ENCODE measurements at places on chromosomes 5 and 9.

DNA sequence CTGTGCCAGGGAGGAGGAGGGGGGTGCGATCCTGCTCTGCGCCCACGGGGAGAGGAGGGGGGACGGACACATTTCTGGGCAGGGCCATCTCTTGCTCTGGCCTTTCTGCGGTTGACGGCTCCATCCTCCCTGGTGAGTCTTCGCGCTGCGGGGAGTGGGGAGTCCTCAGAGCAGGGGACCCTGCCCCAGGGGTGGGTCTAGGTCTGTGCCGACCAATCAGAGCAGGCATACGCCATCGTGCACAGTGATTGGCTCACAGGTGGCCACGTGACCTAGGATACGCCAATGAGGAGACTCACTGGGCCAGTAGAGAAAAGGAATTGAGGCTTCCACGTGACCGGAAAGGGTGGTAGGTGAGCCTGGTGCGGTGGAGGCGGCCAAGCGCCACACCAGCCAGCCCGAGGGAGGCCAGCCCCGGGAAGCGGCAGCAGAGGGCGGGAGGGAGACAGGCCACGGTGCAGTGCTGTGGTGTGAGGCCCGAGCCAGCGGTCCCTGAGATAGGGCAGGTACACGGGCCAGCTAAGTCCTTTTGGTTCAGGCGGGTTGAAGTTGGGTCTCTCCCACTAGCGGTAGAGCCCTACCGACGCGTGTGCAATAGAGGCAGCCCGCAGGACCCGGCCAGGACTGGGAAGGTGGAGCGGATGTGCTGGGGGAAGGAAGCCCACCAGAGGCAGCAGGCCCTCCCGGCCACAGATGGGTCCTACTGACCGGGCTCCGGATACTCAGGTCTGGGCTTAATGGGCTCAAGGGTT, 65.2 kb upstream of the RNF130 start:
- DNase-seq: no peak

DNA sequence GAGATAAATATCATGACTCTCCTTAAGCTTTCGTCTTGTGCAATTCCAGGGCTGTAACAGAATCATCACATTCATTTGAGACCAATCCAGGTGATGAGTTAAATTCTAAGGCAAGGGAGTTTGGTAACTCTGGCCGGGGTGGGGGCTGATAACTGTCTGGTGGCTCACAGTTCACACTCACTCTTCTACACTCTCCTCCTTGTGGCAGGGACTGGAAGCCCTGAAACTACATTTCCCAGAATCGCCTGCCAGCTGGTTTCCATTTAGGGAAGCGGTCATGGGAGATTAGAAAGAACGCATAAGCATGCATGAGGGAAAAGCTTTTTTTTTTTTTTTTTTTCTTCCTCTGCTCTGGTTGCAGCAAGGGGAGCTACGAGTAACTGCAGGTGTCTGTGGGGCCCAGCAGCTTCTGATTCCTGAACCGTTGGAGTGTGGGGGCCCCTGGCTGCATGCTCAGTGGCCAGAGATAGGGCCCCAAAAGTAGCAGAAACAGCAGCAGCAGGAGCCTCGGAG, 154.8 kb upstream of the TBC1D2 start:
- no peak for DNase-seq

DNA sequence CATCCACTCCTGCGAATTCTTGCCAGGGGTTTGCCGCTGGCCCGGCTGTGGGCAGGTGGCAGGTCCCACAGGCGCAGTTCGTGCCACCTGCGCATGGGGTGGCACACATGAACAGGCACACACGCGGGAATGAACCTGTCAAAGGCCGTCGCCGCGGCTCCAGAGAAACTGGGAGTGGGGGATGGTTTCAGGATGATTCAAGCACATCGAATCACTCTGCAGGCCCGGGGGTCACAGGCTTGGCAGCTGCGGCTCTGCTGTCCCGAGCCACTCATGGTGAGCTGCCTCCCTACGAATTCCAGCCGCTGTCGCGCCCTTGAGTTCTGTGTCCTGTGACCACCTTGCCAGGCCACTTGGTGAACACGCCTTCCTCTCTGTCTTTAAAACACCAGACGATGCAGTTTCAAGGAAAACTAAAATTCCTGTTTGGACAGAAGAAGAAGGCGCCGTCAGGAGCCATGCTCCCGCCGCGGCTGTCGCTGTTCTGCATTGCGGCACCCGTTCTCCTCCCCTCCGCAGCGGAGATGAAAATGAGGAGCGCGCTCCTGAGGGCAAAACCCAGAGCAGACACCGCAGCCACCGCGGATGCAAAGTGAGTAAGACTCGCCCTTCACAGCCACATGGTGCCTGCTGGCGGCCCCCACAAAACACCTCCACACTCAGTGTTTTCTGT, 15.4 kb upstream of the EXOC3 start:
- DNase-seq: no peak

DNA sequence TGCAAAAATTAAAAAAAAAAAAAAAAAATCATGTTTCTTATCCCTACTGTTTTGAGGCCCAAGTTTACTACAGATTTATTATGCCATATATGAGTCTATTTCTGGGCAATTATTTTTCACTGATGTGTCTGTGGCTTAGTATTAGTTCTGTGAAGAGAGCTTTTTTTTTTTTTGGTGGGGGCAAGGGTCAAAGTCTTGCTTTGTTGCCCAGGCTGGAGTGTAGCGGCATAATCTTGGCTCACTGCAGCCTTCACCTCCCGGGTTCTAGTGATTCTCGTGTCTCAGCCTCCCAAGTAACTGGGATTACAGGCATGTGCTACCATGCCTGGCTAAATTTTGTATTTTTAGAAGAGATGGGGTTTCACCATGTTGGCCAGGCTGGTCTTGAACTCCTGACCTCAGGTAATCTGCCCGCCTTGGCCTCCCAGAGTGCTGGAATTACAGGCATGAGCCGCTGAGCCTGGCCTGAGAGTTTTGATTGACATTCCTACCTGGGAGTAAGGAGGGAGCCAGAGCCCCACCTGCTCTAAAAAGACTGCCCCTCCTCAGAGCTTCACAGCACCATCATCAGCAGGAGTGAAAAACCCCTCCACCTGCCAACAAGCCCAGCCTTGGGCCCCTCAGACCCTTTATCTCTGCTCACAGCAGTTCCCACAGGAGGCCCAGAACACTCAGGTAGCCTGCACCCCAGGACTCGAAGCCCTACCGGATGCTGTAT, 36.1 kb upstream of the JADE2 start:
- no peak for DNase-seq

- no peak for DNase-seq
These were observed 41.9 kb downstream of the NPR3 start for GRCh38 chr5:32753051-32753450.

- no peak for DNase-seq
These were observed 59.4 kb upstream of the ERBIN start for GRCh38 chr5:65866837-65867521.

GRCh38 chr5:164115420-164115819, 610.0 kb downstream of the MAT2B start:
- DNase-seq: no peak

- DNase-seq: no peak
These were observed 27.5 kb downstream of the FSD1L start for GRCh38 chr9:105475302-105475701.

- no peak for DNase-seq
These were observed 402.4 kb downstream of the ARHGEF28 start for GRCh38 chr5:74028406-74028805.

- no peak for DNase-seq
These were observed 128.0 kb upstream of the ABCA1 start for GRCh38 chr9:105055917-105056316.

- DNase-seq: no peak
These were observed 7.6 kb downstream of the TGFBI start for GRCh38 chr5:136036293-136036911.
